Lung (tissue), 17 donors: ENCODE measurements at places on chromosomes 13 and 19. TPM values are rescaled to one million over a fixed set of nuclear protein-coding genes. Genes with fewer than 3 reads are reported as not detected.
A peak's percentile ranks its signal among the peaks of the same experiment; 100 is the strongest.

DNA sequence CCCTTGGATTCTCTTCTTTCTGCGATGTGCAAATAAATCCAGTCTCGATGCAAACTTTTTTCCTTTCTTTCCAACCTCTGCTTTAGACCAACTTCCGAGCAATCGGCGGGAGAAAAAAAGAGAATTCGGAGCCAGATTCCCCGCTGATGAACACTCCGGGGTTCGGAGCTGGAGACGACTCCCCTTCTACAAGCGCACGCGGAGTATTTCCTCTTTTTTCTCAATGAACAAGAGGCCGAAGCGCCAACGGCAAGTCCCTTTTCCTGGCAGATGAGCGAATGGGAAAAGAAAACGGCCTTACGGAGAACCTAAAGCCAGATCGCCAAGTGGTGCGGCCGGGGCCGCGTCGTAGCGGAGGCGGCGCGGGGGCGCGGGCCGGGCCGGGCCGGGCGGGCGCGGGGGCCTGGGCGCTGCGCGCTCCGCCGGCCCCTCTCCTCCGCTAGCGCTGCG is 250 bp downstream of the SPRY2 start:
- peak overlapping the region; percentile 97 for H3K4me3 ChIP-seq
- peak; percentile 84 for DNase-seq
- H3K4me1 ChIP-seq, result peaks cover 9% of the 10 kb centered on the region
- H3K36me3 ChIP-seq, result no peaks in the 10 kb centered on the region

GRCh38 chr13:79079351-79079839 is 326.7 kb downstream of the RBM26 start:
- DNase-seq, result no peak
- no peaks in the 10 kb centered on the region for H3K36me3 ChIP-seq
- H3K4me1 ChIP-seq, result no peaks in the 10 kb centered on the region
- no peak overlapping the region for H3K4me3 ChIP-seq
- no peak overlapping the region for H3K27ac ChIP-seq

DNA sequence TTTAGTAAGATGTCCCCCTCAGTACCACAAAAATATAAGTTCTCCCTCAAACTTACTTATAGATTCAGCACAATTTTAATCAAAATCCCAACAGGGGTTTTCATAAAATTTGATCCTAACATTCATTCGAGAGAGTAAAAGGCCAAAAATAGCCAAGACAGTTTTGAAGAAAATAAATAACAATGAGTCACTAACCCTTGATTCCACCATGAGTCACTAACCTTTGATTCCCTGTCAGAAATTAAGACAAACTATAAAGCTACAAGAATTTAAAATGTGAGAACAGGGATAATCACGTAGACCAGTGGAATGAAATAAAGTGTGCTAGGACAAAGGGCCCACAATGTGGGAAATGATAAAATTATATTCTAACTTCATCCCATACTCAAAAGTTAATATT is 320.3 kb downstream of the SUCLA2 start:
- no peak for DNase-seq
- H3K36me3 ChIP-seq, result no peaks in the 10 kb centered on the region
- no peak overlapping the region for H3K4me3 ChIP-seq
- H3K27ac ChIP-seq, result no peak overlapping the region
- H3K4me1 ChIP-seq, result no peaks in the 10 kb centered on the region

GRCh38 chr13:87953381-87953780 is 282.2 kb downstream of the SLITRK5 start:
- H3K4me1 ChIP-seq, result no peaks in the 10 kb centered on the region
- no peak for DNase-seq
- H3K27ac ChIP-seq, result no peak overlapping the region
- no peaks in the 10 kb centered on the region for H3K27me3 ChIP-seq

DNA sequence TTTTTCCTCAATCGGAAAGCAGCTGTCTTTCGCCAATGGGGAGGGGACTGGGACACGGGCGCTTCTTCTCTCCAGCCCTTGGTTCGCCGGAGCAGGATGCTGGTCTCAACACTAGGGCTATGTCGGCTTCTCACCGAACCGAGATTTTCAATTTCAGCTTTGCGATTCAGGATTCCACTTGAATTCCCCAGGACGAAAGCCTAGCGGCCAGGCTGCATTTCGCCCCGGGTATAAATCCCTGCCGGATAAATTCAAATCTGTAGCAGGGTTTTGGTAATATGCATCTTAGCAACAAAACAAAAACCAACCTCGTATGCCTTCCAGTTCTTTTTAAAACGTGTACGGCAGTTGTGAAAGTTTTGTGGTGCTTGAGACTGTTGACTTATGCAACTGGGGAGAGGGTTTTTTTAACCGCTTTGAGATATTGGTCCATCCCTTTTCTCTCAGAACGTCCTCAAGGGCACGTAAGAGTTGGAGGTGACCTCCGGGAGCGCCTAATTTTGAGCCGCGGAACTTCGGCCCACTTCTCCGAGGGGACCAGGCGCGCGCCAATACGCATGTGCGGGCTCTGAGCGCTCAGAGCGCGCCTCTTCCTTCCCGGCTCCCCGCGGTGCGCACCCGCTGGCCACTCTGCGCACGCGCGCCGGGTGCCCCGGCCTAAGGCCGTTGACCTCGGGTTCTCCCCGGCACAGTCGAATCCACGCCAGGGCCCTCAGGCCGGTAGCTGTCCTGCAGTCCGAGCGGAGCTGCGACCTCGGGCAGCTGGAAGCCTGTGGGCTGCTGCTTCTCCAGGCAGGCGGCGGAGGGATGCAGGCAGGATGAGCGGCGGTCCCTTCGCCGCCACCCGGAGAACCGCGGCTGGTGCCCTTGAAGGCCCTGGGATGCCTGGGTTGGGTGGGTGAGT is 7.6 kb downstream of the POU4F1 start:
- no peak overlapping the region for H3K27ac ChIP-seq
- H3K4me3 ChIP-seq, result no peak overlapping the region
- peaks cover 6% of the 10 kb centered on the region for H3K4me1 ChIP-seq

DNA sequence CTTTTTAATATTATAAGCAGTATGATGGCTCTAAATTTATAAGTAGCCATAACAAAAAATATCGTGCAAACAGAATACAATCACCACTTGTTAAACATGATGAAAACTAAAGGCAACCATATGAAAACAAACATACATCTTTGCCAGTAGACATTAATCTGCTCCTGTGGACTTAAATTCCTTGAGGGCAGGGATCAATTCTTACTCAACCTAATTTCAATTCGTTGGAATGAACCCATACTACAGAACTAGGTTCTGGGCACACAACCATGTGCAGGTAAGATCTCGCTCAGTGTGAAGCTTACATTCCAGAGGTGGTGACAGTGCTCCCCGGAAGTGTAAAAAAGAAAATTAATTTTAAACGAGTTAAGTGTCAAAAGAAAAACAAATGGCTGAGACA is 13.4 kb downstream of the TBC1D4 start:
- no peak overlapping the region for H3K27ac ChIP-seq
- H3K4me3 ChIP-seq, result no peak overlapping the region
- no peaks in the 10 kb centered on the region for H3K36me3 ChIP-seq
- DNase-seq, result no peak
- peaks cover 35% of the 10 kb centered on the region for H3K4me1 ChIP-seq
- no peaks in the 10 kb centered on the region for H3K27me3 ChIP-seq

GRCh38 chr13:61045251-61045650 is 370.4 kb downstream of the PCDH20 start:
- H3K4me1 ChIP-seq, result peaks cover 8% of the 10 kb centered on the region
- H3K27me3 ChIP-seq, result no peaks in the 10 kb centered on the region
- H3K27ac ChIP-seq, result no peak overlapping the region
- DNase-seq, result no peak
- no peaks in the 10 kb centered on the region for H3K36me3 ChIP-seq

- peak; percentile 92 for DNase-seq
- no peaks in the 10 kb centered on the region for H3K36me3 ChIP-seq
- peak overlapping the region; percentile 21 for H3K4me3 ChIP-seq
- no peaks in the 10 kb centered on the region for H3K27me3 ChIP-seq
Measured at GRCh38 chr13:30690282-30691188, 44.8 kb upstream of the ALOX5AP start.

DNA sequence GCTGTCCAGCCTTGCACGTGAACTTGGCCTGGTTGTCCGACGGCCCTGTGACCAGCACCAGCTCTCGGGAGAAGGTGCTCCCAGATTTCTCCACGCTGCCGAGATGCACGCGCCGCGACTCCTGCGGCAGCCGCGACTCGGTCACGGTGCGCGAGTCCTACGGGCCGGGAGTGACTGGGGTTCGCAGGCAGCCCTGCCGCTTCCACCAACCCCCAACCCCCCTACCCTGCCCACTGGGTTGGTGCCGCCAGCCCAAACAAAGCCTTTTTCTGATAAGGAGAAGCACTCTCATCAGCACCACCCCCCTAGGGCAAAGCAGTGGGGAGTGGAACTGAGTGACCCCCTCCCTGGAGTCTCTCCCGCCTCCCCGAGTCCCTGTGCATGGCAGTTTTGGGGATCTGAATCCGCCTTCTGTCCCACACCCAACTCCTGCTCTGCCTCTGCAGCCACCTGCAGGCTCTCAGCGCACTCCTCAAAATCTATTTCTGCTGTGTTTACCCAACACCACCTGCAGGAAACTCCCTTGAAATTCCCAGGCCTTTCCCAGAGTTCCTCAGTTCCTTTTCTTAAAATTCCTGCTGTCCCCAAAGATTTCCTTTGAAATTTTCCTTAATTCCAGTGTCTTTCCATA is 6.2 kb downstream of the NPHS1 start:
- peaks cover 3% of the 10 kb centered on the region for H3K27me3 ChIP-seq
- no peak overlapping the region for H3K4me3 ChIP-seq
- H3K4me1 ChIP-seq, result peaks cover 5% of the 10 kb centered on the region
- H3K36me3 ChIP-seq, result no peaks in the 10 kb centered on the region
- no peak for DNase-seq

DNA sequence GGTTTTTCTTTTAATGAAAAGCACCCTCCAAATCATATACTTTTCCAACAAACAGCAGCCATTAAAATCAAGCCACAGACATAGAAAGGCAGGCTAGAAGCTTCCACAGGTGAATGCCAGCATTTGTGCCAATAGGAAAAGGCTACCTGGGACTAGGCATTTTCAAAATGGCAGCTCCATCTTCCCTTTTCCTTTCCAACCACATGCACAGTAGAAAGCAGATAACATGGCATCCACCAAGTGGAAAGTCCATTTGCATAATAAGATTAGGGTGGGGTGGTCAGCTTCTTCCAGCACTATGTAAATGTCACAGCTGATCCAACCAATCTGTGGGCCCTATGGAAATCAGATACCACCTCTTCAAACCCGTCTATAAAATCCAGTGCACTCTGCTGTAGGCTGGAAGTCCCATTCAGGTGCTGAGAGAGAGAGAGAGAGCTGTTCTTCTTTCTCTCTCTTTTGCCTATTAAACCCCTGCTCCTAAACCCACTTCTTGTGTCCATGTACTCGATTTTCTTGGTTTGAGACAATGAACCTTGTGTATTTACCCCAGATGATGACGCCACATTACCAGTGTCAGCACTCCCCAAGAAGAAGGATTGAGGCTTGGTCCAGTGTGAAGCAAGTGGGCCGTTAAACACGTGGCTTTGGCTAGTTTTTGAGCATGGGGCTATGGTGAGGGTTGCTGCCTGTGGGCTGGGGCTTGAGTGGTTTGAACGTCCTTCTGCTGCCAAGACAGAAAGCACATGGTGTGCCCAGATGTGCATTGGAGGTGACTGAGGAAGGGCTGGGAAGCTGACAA is 24.2 kb upstream of the IGFL1 start:
- H3K4me3 ChIP-seq, result no peak overlapping the region
- H3K27ac ChIP-seq, result no peak overlapping the region
- no peaks in the 10 kb centered on the region for H3K4me1 ChIP-seq
- DNase-seq, result no peak

- H3K27ac ChIP-seq, result peak overlapping the region; percentile 7
- peaks cover 58% of the 10 kb centered on the region for H3K36me3 ChIP-seq
- no peak overlapping the region for H3K4me3 ChIP-seq
- no peak for DNase-seq
- no peaks in the 10 kb centered on the region for H3K4me1 ChIP-seq
Measured at GRCh38 chr19:1366899-1367870, 16.5 kb upstream of the NDUFS7 start.

DNA sequence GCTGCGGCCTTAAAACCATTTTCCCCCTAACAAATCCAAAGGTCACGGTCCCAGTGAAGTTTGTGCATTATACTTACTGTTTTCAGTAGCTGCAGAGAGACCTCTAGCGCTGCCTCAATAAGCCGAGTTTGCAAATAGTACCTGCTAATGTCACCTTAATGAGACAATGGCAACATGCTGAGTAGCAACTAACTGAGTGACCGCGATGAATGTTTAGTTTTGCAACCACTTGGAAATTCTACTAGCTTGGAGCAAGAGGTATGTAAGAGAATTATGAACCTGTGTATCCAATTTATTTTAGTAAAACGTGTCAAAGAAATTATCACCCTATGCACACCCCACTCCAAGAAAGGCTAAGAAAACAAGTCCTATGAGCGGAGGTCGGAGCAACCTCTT is 1.2 kb downstream of the KPNA3 start:
- peak; percentile 17 for DNase-seq
- no peaks in the 10 kb centered on the region for H3K36me3 ChIP-seq
- H3K27me3 ChIP-seq, result no peaks in the 10 kb centered on the region
- H3K27ac ChIP-seq, result peak overlapping the region; percentile 89
- peak overlapping the region; percentile 87 for H3K4me3 ChIP-seq
- H3K4me1 ChIP-seq, result peaks cover 5% of the 10 kb centered on the region

- peaks cover 7% of the 10 kb centered on the region for H3K4me1 ChIP-seq
- peak; percentile 86 for DNase-seq
- no peaks in the 10 kb centered on the region for H3K36me3 ChIP-seq
- no peaks in the 10 kb centered on the region for H3K27me3 ChIP-seq
Measured at GRCh38 chr19:33819880-33820781, 23.5 kb downstream of the KCTD15 start.

- DNase-seq, result no peak
- H3K4me3 ChIP-seq, result no peak overlapping the region
- H3K36me3 ChIP-seq, result no peaks in the 10 kb centered on the region
- peaks cover 5% of the 10 kb centered on the region for H3K4me1 ChIP-seq
- H3K27ac ChIP-seq, result no peak overlapping the region
Measured at GRCh38 chr19:9941671-9942070, 5.4 kb upstream of the OLFM2 start.

PIK3R2 gene
- total RNA-seq, result 36.2 TPM

ATP7B gene
- total RNA-seq, result 10.2 TPM

LSR gene
- total RNA-seq, result 30.8 TPM

PDX1 gene
- not detected for total RNA-seq
